ENCODE measurements at places on chromosomes 3 and 15.
A peak's percentile ranks its signal among the peaks of the same experiment; 100 is the strongest.

- DNase-seq, result no peak
These were observed 36.0 kb downstream of the FOXP1 start for GRCh38 chr3:71547249-71548198.

DNA sequence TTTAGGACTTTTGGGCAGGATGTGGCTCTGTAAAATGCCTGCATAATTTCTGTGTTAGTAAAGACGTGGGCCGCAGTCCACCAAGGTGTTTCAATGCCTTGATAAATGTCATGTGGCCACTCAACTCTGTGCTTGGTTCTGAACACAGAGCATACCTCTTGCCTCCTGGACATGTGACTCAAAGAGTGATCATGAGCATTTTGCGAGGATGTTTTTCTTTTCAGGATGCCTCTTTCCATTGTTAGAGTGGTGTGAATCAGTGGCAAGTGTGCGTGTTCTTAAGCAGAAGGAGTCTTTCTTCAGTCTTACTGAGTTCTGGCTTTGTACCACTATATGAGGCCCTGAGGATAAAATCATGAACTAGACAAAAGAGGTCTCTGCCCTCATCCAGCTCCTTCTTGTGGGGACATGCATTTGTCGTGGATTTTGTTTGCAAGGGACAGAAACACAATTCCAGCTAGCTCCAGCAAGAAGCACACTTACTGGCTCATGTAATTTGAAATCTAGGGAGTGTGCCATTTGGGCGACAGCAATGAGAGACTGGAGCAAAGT, 363.4 kb downstream of the LRTM1 start:
- DNase-seq, result no peak

DNA sequence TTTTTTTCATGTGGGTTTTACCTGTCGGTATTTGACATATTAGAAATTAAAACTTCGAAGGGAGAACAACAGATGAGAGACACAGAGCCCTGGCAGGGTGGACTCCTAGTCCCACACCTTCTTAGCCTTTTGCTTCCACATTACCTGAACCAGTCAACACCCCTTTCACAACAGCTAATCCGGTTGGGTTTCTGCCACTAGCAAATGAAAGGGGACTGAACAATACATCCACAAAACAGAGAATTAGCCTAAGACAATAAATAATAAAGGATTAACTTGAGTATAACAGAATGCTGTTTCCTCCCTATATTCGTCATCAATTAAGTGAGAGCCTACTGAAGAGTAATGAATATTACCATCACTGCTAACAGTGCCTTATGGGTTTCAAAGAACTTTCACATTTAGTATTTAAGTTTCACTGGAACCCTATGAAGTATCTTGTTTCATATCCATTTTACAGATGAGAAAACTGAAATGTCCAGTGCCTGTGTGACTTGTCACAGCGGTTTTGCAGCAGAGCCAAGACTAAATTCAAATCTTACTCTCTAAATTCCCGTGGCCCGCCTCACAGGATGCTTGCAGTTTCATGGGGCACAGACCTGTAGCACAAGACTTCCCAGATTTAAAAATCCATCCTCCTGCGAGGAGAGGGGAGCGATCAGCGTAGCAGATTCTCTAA, 1.0 kb upstream of the RAB8B start:
- peak; percentile 62 for DNase-seq

DNA sequence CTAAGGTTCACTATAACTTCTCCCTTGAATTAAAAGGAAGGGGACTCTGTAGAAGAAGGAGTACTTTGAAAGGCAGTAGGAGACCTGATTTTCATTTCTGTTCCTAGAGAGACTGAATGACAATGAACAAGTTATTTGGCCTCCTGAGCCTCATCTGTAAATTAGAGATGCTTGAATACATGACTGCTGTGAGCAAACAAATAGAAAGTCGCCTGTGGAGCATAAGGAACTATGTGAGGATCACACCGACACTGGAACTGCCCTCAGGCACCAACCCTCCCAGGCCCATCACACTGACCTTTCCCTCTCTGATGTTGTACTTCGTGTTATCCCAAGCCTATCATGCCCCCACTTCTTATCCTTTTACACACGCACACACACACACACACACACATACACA, 48.6 kb downstream of the IMPG2 start:
- no peak for DNase-seq

- DNase-seq, result no peak
These were observed 39.3 kb upstream of the PTPRG start for GRCh38 chr3:61522060-61522459.

DNA sequence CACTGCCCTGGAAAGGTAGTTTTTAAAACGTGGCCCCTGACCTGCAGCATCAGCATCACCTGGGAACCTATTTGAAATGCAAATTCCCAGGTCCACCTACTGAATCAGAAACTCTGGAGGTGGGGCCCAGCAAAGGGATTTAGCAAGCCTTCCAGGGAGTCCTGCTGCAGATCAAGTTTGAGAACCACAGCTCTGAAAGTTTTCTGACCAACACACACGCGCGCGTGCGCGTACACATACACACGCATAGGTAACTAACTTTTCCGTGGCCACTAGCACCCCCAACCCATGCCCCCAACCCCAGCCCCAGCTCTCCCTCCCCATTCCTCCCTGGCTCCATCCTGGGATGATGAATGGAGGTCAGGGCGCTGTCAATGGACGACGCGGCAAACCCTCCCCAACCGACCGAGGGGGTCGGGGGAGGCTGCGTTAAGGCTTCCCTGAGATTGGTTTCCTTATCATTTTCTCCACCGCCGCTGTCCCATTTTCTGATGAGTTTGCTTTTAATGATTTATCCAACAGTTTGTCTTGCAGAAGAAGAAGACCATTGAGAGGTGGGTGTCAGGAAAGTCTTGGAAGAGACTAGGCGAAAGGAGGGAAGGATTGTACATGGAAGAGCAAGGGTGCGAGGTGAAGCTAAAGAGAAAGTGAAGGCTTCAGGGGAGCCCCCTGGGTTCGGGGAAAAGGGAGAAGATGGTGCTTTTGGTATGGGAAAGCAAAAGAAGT, 590 bp upstream of the BOC start:
- DNase-seq, result no peak

DNA sequence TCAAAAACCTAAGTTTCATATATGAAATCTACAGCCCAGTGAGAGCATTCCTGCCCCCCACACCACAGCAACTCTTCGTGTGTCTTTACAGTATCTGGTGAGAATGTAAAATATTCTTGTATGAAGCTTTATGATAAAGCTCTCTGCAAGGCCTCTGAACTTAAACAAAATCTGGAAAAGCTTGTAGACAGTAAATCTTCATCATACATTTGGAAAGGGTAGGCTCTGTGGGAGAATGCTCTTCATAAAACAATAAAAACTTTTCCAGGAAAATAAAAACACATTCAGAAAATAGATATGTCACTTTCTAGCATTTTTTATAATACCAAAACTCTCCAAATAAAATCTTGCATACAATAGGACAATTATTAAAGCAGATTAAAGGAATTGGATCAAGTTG, 1009.5 kb downstream of the NAALADL2 start:
- no peak for DNase-seq

DNA sequence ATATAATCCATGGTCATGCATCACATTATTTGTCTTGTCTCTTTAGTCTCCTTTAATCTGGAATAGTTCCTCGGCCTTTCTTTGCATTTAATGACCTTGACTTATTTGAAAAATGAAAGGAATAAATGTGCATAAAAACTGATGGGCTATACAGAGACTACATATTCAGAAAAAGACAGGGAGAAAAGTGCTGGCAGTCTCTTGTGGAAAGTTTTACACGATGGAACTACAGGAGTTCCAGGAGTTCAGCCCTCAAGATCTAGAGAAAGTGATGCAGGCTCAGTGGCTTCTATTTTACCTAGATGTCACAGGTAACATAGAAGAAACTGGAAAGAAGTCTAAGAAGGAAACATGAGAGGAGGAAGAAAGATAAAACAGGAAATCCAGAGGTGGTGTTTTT, 7.6 kb upstream of the ABTB1 start:
- DNase-seq, result no peak

DNA sequence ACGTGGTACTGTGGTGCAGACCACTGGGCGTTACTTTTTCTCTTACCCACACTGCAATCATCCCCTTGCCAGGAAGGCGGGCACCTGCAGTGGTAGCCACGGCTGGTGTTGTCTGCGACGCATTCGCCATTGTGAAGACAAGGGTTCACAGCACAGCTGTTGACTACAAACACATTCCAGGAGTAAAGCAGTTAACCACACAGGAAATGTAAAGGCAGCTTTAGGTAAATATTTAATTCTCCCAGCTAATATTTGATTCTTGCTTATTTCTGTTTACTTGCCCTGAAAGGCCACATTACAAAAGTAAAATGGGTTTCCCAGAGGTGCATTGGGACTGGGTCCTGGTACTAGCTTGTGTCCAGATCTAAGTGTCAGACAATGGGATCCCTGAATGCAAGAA, 45.4 kb downstream of the HEG1 start:
- no peak for DNase-seq

DNA sequence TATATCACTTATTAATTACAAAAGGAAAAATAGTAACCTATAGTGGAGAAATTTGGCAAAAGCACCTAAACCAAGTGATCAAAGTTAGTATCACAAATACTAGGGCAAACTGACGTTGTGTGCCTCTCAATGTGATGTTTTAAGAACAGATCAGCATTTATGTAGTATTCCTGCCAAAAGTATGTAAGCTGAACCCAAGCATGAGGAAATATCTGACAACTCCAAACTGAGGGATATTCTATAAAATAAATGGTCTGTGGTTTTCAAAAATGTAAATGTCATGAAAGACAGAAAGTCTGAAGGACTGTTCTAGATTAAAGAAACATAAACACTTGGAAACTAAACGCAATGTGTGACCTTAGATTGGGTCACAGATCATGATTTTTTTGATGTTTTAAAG, 34.3 kb upstream of the PIK3CA start:
- DNase-seq, result no peak

DNA sequence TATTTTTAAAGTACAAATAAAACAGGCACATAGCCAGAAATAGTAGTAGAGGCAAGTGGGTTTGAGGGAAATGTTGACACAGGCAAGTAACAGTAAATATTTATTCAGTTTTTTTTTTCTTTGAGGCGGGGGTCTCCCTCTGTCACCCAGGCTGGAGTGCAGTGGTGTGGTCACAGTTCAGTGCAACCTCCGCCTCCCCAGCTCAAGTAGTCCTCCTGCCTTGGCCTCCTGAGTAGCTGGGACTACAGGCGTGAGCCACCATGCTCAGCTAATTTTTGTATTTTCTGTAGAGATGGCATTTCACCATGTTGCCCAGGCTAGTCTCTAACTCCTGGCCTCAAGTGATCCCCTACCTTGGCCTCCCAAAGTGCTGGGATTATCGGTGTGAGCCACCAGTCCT, 43.5 kb downstream of the PHLDB2 start:
- DNase-seq, result no peak

- peak; percentile 51 for DNase-seq
These were observed 20.7 kb downstream of the TIMP4 start for GRCh38 chr3:12138044-12138443.

DNA sequence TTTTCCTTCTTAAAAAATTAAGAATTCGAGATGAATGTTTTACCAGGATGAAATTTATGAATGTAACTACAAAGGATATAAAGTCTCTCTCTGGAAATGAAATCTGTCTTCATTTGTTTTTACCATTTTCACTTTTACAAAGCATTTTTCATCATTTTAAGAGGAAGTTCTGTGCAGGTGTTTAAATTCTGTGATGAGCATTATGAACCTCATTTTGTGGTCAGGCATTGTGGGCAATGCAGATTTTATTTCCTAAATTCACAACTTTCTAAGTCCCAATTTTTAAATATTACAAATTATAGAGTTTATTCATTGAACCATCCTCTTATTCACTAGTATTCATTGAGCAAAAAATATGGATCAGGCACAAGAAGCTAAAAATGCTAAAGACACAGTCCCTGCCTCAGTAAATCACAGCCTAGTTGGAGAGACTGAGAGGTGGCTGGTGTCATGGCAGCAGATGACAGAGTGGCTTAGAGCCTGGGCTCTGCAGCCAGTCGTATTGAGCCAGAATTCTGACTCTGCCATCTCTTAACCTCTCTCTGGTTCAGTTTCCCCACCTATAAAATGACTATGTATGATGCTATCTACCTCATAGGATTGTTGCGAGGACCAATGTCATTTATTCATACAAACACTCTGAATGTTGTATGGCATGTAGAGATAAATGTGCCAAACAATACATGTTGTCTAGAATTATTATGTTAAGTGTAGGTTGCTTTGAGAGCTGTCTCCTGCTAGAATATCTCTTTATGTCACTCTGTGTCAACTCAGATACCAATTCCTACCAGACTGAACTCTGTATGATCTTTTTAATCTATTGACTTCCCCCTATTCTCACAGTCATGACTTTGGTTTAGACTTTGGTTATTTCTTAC, 7.5 kb upstream of the TGFBR2 start:
- no peak for DNase-seq

GRCh38 chr15:26242565-26243071, 379.5 kb upstream of the ATP10A start:
- DNase-seq, result no peak

GRCh38 chr3:13872451-13872850, 7.4 kb downstream of the WNT7A start:
- DNase-seq, result no peak

- no peak for DNase-seq
These were observed 135.6 kb upstream of the STAC start for GRCh38 chr3:36244728-36245127.

DNA sequence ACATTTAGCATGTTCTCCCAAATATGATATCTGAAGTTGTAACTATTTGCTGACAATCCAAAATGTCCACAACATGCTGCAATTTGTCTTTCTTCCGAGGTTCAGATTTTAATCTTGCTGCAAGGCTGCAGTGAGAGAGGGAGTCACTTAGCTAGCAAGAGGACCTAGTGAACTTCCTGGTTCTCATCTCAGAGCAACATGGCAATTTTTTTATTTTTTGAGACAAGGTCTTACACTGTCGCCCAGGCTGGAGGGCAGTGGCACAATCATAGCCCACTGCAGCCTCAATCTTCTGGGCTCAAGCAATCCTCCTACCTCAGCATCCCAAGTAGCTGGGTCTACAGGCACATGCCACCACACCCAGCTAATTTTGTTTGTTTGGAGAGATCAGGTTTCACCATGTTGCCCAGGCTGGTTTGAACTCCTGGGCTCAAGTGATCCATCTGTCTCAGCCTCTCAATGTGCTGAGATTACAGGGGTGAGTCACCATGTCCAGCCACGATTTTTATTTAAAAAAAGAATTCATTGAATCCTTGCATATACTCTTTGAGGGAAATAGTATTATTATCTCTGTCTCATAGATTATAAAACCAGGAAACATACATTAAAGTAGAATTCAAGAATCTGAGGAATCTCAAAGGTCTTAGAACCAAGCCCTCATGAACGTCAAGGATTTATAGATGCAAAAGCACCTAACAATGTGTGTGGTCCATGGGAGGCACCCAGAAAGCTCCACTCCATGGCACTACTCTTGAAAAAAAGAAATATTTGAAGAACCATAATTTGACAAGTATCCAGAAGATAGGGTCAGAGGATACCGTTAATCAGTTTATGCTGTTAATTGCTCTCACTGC, 9.1 kb downstream of the HDC start:
- no peak for DNase-seq

DNA sequence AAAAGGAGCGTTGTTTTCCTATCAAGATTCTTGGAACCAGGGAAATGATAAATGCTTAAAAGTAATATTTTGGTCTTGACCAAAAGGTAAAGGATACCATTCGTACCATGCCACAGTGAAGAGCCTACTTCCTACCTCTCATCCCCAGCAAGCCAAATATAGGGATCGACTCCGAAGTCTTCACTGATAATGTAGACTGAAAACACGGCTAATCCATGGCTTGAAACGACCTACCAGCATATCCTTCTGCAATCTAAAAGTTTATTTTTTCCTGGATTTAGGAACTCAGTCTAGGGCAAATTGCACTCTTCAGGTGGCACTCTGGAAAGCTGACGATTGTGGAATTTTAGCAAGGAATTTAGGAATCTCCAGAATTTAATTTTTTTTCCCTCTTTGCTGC, 1.9 kb upstream of the SEMA6D start:
- no peak for DNase-seq

Measured in activated T-cell treated with anti-CD3 and anti-CD28 coated beads, Interleukin-2, amount 50 U/mL, for 48 hours (primary cell).